ENCODE measurements at places on chromosomes 3 and 15.

- no peaks in the 10 kb centered on the region for H3K4me1 ChIP-seq
- H3K27ac ChIP-seq = no peak overlapping the region
- no peak for DNase-seq
- no peak overlapping the region for H3K4me3 ChIP-seq
Observed at GRCh38 chr3:54034971-54035370, 87.4 kb upstream of the CACNA2D3 start.

- H3K4me3 ChIP-seq = no peak overlapping the region
- no peak for DNase-seq
- H3K36me3 ChIP-seq = peaks cover 31% of the 10 kb centered on the region
- no peak overlapping the region for H3K27ac ChIP-seq
- H3K27me3 ChIP-seq = no peaks in the 10 kb centered on the region
Observed at GRCh38 chr3:52756141-52756540, 14.6 kb downstream of the NEK4 start.

DNA sequence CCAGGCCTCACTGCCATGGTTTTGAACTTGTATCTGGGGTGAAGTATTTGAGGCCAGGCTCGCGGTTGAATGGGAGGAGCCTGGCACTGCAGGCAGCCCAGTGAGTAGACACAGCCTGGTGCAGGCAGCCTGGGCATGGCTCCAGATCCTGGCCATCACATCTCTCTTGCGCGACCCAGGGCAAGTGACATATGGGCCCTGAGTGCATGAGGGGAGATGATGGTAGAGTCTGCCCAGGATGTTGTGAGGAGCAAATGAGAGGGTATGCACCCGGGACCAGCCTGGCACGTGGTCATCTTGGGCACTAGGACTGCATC is 103.5 kb downstream of the TBC1D2B start:
- no peaks in the 10 kb centered on the region for H3K27me3 ChIP-seq
- H3K4me3 ChIP-seq = no peak overlapping the region
- no peak for DNase-seq
- H3K27ac ChIP-seq = no peak overlapping the region

DNA sequence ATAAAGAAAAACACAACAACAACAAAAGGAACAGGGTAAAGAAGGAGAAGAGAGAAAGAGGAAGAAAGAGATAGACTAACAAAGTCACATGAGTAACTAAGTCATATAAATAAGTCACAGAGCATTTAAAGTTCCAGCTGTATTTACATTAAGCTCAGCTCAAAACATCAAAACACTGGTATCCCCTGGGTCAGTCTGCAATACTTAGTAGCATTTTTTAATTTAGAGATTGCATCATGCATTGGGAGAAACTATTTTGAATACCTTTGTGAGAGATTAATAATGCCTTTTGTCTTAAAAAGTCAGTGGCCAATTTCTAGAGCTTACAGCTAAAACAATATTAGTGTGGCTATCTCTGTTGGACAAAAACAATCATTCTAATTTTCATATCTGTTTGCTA is 78.4 kb downstream of the NEK10 start:
- H3K4me3 ChIP-seq = no peak overlapping the region
- no peaks in the 10 kb centered on the region for H3K4me1 ChIP-seq
- DNase-seq = no peak

DNA sequence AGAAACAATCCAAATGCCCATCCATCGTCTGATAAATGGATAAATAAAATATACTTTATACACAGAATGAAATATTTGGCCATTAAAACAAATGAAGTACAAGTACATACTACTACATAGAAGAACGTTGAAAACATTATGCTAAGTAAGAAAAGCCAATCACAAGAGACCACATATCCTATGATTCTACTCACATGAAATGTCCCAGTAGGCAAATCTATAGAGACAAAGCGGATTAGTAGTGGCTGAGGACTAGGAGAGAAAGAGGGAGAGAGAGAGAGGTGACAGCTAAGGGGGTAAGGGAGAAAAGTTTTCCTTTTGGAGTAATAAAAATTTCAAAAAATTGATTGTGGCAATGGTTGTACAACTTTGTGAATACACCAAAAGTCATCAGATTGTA is 147.0 kb downstream of the GREM1 start:
- H3K4me3 ChIP-seq = no peak overlapping the region
- peaks cover 31% of the 10 kb centered on the region for H3K4me1 ChIP-seq
- H3K27ac ChIP-seq = no peak overlapping the region
- no peak for DNase-seq

DNA sequence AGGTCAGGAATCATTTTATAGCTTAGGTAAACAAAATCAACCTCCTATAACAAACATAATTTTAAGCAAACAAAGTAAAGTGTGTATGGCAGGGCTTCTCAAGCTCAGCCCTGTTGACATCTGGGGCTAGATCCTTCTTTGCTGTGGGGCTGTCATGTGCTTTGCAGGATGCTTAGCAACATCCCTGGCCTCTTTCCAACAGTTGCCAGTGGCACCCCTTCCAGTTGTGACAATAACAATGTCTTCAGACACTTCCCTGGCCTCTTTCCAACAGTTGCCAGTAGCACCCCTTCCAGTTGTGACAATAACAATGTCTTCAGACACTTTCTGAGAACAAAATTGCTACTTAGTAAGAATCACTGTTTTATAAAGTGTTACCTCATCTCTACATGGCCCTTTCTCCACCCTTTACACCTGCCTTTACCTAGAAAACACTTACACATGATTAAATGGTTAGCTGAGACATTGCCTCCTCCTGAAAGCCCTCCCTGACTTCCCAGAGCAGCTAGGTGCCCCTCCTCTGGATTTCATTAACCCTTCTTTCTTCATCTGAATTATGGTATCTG is 194.0 kb upstream of the LMCD1 start:
- no peaks in the 10 kb centered on the region for H3K36me3 ChIP-seq
- H3K27ac ChIP-seq = no peak overlapping the region
- no peaks in the 10 kb centered on the region for H3K4me1 ChIP-seq
- H3K4me3 ChIP-seq = no peak overlapping the region

DNA sequence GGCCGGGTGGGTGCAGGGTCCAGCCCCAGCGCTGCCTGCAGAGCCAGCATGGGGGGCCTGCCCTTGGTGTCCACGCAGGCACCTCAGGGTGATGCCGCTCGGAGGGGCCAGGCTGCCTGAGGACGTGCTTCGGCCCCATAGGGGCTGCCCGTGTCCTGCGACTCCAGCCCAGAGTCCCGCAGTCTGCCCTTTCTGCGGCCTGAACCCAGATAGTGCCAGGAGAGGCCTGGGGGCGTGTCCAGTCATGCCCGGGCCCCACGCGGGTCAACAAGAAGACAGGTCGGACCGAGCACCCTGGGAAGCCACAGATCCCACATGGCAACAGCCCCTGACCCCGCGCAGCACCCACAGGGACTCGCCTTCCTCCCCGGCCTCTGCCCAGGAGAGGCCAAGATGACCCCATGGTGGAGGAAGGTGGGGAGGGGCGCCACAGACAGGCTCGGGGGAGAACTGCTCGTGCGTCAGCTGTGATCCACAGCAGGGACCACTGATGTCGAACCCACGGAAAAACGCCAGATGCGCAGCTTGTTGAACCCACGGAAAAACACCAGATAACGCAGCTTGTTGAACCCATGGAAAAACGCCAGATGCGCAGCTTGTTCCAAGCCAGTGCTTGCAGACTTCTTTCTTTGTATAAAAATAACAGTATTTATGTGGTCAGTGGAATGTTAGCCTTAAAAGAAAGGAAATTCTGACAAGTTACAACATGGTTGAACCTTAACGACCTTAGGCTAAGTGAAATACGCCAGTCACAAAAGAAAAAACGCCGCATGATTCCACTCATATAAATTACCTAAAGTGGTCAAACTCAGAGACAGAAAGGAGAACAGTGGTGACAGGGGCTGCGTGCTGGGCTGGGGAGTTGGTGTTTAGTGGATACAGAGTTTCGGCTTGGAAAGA is 28.5 kb downstream of the CYFIP1 start:
- no peaks in the 10 kb centered on the region for H3K36me3 ChIP-seq
- H3K27me3 ChIP-seq = no peaks in the 10 kb centered on the region
- no peak overlapping the region for H3K4me3 ChIP-seq
- no peak overlapping the region for H3K27ac ChIP-seq
- no peaks in the 10 kb centered on the region for H3K4me1 ChIP-seq

GRCh38 chr3:104018541-104018940 is 1348.2 kb upstream of the ALCAM start:
- 0 out of 2 replicates have a peak, but pooled peaks cover 3% of the 10 kb centered on the region for H3K4me1 ChIP-seq
- no peak for DNase-seq
- no peak overlapping the region for H3K4me3 ChIP-seq
- no peaks in the 10 kb centered on the region for H3K36me3 ChIP-seq
- H3K27me3 ChIP-seq = no peaks in the 10 kb centered on the region

Measured in HCT116 (cell line).